ENCODE measurements at places on chromosomes 3 and 15.
A peak's percentile ranks its signal among the peaks of the same experiment; 100 is the strongest.

DNA sequence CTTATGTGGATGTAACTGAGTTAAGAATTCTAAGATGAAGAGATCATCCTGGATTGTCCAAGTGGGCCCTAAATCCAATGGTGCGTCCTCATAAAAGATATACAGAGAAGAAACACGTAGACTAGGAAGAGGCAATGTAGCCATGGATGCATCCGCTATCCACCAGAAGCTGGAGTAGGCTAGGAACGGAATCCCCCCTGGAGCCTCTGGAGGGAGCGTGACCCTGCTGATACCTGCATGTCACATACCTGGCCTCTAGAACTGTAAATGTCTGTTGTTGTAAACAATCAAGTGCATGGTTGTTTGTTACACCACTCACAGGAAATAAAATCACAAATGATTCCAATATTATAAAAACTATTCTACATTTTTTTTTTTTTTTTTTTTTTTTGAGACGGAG is 254.5 kb upstream of the RORA start:
- no peak for DNase-seq

DNA sequence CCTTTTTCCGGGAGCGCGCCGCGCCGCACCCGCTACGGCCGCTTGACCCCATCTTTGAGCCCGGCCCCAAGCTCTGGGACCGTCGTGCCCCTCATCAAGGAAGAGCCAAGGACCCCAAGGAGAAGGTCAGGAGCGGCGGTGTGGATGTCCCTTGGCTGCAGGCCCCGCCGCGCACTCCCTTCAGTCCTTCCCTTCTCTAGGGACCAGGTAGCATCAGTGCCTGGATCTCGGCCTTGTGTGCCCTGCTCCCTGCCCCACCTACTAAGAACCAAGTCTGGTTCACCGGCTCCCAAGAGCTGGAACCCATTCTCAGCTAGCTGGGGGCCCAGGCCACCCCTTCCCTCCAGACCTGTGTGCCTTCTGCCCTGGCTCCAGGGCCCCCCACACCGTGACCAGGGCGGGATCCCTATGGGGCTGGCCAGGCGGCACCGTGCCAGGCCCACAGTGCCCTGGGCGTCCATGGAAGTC is 69.3 kb upstream of the CGNL1 start:
- DNase-seq, result no peak

DNA sequence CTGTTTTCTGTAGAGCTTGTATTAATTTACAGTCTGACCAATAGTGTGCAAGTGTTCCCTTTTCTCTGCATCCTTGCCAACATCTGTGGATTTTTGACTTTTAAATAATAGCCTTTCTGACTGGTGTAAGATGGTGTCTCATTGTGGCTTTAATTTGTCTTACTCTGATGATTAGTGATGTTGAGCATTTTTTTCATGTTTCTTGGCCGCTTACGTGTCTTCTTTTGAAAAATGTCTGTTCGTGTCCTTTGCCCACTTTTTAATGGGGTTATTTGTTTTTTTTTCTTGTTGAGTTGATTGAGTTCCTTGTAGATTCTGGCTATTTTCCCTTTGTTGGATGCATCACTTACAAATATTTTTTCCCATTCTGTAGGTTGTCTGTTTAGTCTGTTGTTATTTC is 7.6 kb upstream of the ACOX2 start:
- no peak for DNase-seq

DNA sequence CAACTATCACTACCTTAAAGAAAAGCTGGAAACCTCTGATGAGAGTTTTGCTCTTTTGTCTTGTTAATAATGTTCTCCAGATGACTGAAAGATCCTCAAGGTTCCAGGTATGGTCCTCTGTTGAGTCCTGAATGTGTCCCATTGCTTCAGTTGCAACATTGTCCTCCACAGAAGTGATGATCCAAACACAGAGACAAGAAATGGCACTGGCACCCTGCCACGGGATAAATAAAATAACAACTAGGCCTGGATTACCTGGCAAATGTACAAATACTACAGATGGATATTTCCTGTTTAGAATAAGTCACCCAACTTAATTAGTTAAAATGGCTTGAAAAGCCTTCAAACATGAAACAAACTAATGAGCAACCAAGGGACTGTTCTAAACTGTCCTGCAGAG is 58.3 kb downstream of the EIF3J start:
- no peak for DNase-seq

DNA sequence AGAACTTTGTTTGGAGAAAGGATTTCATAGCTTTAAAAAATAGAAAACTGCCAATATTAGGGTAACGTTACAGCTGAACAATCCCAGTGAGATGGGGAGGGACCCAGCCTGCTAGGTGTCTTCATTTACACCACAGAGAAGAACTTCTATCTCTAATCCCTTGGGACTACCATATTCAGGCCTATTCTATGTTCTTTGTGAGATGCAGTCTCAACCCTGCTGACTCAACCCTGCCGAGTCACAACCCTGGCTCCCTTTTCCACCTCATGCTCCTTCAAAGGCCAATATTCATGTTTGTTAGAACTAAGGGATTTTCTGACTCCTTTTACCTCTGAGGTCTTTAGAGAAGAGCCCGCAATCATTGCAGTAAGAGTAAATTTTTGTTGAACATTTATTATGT is 350.5 kb downstream of the EPHB1 start:
- DNase-seq, result no peak

- peak; percentile 40 for DNase-seq
Measured at GRCh38 chr15:79529157-79529785, 97.1 kb downstream of the MINAR1 start.
